NCI-H446 treated with DMSO at 0.1 percent for 48 hours (cell line): ENCODE measurements at places on chromosomes 2 and 18.

DNA sequence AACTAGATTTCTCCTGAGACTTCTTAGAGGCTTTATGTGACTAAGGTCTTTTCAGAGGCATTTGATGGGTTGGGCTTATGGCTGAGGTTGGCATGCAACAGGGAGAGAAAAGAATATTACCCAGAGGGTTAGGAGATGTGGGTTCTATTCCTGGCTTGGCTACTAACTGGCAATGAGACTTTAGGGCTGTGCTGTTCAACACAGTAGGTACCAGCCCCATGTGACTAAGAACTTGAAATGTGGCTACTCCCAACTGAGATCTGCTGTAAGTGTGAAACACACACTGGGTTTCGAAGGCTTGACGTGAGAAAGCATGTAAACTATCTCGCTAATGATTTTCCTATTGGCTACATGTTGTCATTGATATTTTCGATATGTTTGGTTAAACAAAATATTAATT, 324.9 kb upstream of the SLC14A2 start:
- DNase-seq, result no peak

DNA sequence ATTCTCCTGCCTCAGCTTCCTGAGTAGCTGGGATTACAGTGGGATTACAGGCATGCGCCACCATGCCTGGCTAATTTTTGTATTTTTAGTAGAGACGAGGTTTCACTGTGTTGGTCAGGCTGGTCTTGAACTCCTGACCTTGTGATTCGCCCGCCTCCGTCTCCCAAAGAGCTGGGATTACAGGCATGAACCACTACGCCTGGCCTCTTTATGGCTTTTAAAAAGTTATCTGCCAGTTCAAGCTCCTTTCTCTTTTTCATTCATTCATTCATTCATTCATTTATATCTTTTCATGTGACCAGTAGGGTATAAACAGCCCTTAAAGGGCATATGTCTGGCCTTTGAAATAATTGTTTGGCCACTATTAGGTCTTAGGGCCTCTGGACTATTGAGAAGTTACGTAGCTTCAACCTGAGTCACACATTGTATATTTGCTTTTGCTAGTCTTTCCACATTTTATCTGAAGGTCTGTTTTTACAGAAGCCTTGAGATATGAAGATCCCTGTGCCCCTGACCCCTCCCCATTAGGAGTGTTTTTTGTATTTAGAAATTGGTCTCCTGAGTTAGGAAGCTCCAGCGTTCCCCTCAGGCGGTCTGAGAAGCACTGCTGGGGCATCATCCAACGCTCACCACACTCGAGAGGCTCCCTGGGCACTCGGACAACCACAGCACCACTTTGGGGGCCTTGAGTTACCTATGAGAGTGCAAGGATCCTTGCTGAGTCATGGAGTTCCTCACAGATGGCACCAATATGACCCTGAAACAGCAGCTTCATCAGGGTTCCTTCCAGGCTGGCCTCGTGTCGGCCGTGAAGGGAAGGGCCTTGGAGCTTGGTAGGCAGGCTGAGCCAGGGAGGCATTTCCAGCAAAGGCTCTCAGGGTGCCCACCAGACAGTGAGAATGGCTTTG, 21.8 kb downstream of the FZD5 start:
- DNase-seq, result no peak

GRCh38 chr2:205858881-205859441, 176.7 kb downstream of the NRP2 start:
- peak; percentile 85 for DNase-seq

DNA sequence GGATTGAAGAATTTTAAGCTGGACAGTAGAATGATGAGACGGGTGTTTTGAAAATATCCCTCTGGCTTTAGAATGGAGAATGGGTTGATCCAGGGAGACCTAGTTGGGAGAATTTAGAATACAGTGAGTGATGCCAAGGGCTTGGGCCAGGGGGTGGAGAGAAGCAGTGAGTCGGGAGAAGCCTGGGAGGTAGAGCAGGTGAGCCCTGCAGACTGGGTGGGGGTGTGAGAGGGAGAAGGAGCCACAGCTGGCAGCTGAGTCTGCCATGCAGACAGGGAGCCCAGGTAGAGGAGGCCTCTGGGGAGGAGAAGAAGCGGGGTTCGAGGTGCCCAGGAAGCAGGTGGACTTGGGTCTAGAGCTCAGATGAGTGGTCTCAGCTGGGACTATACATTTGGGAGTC, 18.2 kb downstream of the CREG2 start:
- no peak for DNase-seq

DNA sequence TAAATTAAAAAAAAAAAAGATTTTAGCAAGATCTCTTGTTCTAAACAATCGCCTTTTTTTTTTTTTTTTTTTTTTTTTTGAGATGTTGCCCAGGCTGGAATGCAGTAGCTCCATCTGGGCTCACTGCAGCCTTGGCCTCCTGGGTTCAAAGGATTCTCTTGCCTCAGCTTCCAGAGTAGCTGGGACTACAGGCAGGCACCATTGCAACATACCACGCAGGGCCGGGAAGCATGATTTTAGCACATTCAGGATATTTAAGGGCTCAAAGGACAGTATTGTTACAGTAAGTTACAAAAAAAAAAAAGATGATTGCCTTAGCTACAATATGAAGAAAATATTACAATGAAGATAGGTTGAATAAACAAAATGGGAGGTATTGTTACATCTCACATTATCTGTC, 29.5 kb upstream of the SAP130 start:
- DNase-seq, result no peak

DNA sequence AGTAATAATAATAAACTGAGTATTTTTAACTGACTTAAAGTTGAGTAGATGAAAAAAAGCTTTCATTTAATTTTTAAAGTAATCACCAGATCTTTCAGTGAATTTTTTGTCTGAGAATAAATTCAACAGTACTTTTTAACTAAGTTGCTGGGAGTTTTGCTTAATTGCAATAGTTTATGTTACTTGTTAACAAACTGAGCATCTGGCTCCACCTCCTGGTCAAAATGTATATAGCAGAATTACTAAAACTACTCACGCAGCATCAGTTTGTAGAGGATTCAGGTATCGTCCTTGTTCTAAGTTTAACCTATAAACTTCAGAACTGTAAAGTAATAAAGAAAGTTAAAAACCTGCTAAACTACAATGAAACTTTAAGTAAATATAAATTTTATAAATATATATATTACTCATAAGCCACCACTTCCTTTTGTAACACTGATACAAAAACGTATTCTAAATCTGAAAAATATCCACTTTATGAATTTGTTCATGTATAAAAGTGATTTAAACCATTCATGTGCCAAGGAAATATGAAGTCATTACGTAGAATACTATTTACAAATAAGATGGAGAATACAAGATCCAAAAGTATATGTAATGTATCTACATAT, 21.3 kb downstream of the NOL10 start:
- no peak for DNase-seq

DNA sequence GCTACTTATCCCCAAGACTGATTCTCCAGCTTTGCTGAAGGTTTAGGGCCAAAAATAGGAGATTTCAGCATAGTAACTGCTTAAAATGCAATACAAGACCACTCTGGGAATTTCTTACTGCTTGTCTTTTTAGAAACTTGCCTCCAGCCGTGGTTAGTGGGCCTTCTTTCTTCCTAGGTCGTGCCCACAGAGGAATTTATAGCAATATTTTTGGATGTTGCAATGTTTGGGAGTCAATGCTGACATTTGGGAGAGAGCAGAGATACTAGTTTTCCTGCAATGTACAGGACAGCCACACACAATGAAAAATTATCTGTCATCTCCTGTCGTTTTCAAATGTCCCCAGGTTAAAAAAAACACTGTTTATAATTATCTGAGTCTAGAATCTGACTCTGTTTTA, 25.6 kb upstream of the CERS6 start:
- no peak for DNase-seq

DNA sequence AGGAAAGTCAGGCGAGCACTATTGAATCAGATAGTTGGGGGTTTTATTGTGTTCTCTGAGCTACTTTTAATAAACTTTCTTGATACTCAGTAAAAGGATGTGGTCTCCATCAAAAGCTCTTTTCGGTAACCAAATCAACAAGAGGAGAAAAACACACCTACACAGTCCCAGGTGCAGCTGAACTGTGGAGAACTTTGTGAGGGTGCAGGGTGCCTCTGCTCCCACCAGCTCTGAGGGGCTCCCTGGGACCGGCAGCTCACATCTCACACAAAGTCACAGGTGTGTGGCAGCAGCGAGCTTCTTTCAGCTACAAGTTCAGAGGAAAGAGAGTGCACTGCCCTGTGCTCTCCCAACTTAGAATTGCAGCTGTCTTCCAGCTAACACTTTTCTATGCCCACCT, 650.4 kb downstream of the RNF144A start:
- no peak for DNase-seq

DNA sequence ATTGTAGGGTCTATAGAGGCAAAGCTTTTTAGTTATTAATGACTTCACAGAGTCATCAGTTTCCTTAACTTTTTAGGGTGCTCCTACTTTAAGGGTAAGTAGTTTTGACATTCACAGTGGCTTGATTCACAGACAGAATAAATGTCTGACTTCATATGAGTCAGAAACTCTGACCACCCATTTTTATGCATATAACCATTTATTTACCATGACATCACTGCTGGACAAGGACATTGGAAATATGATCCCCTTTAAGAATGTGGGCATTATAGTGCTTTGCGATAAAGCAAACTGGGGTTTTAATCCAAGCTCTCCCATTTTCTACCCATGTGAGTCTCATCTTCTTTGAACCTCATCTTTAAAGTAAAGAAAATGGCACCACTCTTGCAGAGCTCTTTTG, 162.0 kb upstream of the MC4R start:
- DNase-seq, result no peak

- DNase-seq, result no peak
Measured at GRCh38 chr18:10270151-10270571, 184.3 kb upstream of the APCDD1 start.
